ENCODE measurements at places on chromosomes 3 and 15.

DNA sequence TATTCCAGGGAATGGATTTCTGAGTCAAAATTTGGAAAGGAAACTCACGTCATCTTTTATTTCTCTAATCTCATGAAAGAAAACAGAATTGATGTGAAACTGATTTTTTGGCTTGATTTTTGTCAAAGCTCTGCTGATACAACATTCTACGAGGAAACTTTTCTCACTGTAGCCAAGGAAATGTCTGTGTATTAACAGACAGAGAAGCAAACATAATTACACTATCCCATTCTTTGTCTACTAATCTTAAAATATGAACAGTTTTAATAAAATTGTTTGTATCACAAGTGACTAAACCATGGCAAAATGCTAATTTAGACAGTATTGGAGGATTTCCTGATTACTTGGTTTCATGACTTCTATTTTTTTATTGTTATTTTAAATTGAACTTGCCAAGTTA, 1437.0 kb downstream of the OTOL1 start:
- DNase-seq = no peak

DNA sequence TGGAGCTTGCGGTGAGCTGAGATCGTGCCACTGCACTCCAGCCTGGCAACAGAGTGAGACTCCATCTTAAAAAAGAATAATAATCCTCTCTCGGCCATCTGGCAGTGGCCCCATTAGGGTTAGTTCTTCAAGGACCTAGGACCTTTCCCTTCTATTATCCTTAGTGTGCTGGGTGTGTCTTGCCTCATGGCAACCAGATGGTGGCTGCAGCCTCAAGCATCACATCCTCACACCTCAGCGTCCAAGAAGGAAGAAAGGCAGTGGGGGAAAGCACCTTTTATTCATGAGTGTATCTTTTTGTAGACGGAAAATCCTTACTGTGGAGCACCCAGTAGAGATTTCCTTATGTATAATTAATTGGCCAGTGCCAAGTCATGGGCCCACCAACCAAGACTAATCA, 42.7 kb upstream of the TFRC start:
- no peak for DNase-seq

- no peak for DNase-seq
These were observed 171.4 kb upstream of the ALCAM start for GRCh38 chr3:105195260-105195659.

- no peak for DNase-seq
These were observed 230.9 kb downstream of the NSUN3 start for GRCh38 chr3:94293793-94294195.

DNA sequence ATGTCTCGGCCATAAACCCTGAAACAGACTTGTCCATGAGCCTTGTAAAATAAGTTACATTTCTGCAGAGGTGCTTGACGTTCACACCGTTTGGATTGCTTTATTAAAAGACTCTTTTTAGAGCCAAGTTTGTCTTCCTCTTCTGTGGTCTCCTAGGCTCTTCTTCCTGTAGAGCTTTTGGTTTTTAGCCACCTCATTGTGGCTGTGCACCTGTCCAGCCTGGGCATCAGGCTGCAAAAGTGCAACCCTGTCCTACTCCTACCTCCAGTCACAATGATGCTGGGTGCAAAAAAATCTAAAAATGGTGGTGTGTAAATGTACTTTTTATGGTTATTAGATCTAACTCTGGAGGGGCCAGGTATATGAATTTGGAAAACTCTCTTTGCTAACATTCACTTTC, 2.8 kb upstream of the RIOX2 start:
- no peak for DNase-seq

DNA sequence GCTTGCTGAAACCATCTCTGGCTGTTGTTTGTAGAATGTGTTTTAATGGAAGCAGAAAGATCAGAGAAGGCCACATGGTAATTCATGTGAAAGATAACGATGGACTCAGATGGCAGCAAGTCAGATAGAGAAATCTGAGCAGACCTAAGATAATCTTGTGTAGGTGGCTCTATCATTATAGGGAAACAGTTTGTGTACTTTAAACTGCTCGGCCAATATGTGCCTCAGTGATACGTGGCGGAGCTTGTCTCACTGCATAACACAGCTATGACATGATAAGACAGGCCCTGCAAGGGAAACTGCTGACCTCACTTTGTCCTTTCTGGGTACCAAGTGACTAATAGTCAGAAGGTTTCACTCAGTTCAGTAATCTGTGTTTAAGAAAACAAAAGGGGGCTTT, 51.0 kb downstream of the MME start:
- no peak for DNase-seq

DNA sequence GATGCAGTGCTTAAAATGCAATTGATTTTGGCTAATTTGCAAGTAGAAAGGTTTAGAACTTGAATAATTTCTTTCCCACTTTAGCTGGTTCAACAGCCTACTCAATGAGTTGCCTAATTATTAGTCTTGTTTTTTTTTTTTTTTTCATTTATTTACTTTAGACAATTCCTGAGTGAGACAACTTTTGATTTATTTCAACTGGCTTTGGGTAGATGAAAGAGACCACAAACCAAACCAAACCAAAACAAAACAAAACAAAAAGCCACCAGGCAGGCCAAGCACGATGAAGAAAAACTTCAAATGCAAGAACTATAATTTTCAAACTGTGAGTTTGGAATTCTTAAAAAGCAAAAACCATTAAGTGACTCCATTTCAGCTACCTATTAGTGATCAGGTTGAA, 469.9 kb downstream of the GBE1 start:
- DNase-seq = no peak

DNA sequence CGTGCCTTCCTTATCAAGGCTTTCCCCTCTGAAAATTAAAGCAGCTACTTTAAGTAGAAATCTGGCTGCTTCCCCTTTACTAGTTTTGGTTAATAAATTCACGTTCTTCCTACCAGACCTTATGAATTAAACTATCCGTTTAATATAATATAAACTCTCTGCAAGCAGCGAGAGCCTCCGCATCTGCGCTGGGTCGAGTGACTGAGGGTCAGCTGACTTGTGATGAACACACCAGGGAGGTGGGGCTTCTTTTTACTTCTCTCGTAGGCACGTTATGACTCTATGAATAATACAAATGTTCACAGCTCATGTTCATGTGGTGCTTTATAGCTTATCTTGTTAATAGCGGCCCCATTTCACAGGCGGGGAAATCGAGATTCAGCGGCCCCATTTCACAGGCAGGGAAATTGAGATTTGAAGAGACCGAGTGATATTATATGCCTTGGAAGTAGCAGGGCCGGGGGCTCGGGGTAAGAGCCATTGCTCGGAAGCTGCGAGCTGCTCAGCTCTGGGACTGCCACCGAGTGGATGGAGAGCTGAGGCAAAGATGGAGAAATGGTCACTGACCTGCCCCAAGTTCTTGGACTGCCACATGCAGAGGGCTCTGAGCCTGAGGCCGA, 8.3 kb downstream of the MUC4 start:
- no peak for DNase-seq

- DNase-seq = no peak
These were observed 883 bp upstream of the FRMD4B start for GRCh38 chr3:69386556-69387385.

DNA sequence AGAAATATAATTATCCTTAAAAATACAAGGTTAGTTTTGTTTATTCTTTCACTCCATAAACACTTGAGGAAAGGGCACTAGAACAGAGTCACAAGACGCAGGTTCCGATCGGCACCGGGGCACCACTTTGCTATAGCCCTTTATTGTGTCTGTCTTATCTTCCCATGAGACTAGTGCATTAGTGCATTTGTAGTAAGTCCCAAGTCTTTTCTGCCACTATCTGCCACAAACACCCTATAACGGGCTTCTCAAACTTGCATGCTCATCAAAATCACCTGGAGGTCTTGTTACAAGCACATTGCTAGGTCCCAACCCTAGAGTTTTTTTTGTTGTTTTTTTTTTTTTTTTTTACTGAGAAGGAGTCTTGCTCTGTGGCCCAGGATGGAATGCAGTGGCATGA, 213.1 kb downstream of the FOXP1 start:
- DNase-seq = no peak

DNA sequence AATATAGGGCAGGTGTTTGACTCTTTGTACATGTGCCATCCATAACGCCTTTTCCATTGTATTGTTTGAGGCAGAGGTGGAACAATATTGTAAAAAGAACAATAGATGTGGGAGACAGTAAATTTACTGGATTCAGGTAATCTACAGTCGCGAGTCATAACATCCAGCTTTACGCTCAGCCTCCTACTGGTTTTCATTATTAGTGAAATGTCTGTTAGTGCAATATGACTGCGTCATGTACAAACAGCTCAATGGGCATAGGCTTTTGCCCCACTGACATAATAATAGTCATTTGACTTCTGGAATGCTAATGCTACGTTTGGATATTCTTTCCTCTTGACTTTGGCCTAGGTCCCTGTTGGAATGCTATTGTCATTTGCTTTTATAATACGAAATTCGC, 9.5 kb downstream of the CACNA2D3 start:
- DNase-seq = no peak

GRCh38 chr3:59866076-59866475, 816.3 kb upstream of the CFAP20DC start:
- no peak for DNase-seq

DNA sequence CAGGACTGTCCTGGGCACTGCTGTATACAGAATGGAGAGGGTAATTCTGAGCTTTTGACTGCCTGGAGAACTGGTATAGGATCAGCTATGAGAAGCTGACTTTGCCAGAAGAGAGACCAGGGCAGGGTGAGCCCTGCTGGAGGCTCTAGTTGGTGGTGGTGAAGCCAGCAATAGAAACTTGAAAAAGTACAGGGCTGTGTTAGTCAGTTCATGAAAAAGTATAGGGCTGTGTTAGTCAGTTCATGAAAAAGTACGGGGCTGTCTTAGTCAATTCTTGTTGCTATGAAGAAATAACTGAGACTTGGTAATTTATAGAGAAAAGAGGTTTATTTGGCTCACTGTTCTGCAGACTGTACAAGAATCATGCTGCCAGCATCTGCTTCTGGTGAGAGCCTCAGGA, 63.5 kb upstream of the C2CD4B start:
- no peak for DNase-seq

GRCh38 chr3:100297784-100298183, 36.8 kb upstream of the NIT2 start:
- DNase-seq = no peak

- DNase-seq = no peak
These were observed 1009.1 kb upstream of the SEMA6D start for GRCh38 chr15:46708226-46708625.

GRCh38 chr15:55872471-55872870, 120.9 kb downstream of the NEDD4 start:
- DNase-seq = no peak

DNA sequence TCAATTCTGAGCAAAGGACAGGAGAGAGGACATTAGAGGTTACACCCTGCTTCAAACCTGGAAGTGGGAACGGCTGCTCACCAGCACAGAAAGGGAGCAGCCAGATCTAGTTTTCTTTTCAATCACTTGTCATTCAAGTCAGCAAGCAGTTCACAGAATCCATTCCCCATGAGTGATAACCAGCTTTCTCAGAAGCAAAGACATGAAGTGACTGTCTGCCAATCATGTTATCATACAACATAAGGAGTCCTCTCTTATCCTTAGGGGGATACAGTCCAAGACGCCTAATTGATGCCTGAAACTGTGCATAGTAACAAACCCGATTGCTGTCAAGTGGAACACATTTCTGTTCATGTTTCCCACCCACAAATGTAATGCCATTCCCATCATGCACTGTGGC, 54.7 kb downstream of the FAM98B start:
- DNase-seq = no peak

DNA sequence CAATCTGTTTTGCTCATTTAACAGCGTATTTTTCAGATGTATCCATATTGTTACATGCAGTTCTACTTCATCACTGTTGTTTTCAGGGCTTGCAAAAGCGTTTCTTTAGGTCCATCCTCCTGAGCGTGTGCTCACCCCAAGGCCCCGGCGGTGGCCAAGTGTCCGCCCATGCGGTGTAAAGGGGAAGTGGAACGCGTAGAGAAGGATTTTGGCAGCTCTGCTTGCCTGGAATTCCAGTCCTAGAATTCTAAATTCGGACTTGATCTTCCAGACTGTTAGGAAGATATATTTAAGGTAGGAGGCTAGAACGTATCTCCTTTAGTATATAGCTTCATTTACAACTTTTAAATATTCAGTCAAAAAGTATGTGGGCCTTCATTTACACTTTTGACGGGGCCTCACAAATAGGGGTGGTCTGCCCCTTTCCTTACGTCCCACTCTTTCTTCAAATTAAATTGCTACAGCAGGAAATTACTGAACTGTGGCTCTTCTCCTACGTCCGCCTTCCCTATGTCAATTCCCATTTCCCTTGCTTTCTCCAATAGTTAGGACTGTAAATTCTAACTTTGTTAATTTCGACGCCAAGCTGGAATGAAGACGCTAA, 609 bp upstream of the TBC1D23 start:
- DNase-seq = no peak

DNA sequence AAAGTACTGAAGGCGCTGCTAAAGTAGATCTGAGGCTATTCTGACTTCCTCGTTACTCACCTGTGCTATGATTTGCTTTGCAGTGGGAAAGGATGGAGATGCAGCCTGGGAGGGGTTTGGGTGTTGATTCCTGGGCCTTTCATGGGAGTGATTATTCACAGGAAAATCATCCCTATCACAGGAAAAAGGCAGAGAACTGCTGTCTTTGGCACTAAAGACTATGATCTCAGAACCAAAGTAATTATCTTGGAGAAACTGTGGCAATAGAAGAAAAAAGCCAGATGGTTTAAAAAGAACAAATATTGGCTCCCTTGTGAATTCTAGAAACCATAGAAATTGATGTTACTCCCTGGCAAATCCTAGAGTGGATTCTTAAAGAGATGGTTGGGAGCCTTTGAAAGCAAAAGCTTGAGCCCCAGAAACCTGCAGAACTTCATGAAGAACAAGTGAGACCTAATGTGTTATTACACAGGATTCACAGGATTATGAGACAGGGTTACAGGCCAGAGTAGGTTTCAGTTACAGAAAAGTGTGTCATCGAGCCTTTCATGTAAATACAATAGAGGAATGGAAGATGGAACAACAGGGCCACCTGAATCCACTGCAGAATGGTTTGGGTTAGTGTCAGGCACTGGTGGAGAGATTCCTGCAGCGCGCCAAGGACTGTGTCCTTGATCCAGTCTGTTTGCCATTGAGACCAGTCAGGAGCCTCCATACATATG, 85.7 kb downstream of the OXNAD1 start:
- DNase-seq = no peak

- no peak for DNase-seq
These were observed 38.6 kb downstream of the CRYBG3 start for GRCh38 chr3:97860364-97860763.
